Adrenal gland (tissue), 19 donors: ENCODE measurements at places on chromosomes 13 and 19. TPM values are rescaled to one million over a fixed set of nuclear protein-coding genes. Genes with fewer than 3 reads are reported as not detected.
A peak's percentile ranks its signal among the peaks of the same experiment; 100 is the strongest.

DNA sequence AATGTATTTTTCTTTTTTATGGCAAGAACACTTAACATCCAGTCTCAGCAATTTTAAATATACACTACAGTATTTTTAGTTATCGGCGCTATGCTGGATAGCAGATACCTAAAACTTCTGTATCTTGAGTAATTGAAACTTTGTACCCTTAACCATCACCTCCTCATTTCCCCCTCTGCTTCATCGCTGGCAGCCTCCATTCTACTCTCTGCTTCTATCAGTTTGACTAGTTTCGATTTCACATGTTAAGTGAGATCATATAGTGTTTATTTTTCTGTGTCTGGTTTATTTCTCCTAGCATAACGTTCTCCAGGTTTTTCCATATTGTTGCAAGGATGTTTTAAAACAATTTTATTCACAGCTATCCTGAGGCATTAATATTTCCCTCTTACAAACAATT lies 340.8 kb upstream of the SLC10A2 start:
- no peak overlapping the region for H3K27ac ChIP-seq
- no peak for DNase-seq
- no peak overlapping the region for H3K4me3 ChIP-seq
- no peaks in the 10 kb centered on the region for H3K27me3 ChIP-seq
- H3K4me1 ChIP-seq, result no peaks in the 10 kb centered on the region

- peaks cover 26% of the 10 kb centered on the region for H3K4me1 ChIP-seq
- DNase-seq, result no peak
- H3K4me3 ChIP-seq, result peak overlapping the region; percentile 73
- H3K36me3 ChIP-seq, result no peaks in the 10 kb centered on the region
- H3K27ac ChIP-seq, result peak overlapping the region; percentile 97
Observed at GRCh38 chr19:41363371-41363752, 587 bp downstream of the B9D2 start.

DNA sequence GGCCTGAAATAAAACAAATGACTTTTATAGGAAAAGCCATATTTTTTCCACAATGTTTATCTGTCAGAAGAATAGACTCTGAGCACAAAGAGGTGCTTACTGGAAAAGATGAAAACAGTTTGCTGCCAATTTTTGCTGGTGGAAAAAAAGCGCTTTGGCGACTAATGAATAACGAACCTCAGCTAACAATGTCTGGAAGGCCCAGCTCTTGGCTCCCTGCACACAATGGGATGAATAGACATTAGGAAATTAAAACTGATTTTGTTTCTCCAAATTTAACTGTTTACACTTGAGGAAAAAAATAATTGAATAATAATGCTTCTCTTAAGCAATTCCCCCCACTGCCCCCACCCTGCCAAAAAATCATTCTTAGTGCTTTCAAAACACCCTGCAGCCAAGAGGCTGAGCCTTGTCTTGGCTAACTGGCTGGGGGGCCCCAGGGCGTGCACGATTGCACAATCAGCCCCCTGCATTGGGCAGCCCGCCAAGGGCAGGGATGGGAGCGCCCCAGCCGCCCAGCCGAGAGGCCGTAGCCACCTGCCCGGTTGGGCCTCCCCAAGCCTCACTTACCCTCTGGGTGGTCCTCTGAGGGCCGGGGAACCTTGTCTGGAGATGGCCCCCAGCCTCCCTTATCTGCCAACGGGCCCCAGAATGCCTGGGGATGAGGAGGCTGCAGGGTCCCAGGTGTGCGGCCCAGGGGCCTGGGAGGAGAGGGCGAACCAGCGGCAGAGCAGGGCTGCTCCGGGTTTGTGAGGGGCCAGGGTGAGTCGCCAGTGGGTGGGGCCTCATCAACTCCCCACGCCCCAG lies 16.8 kb downstream of the CEBPG start:
- DNase-seq, result no peak
- H3K36me3 ChIP-seq, result peaks cover 13% of the 10 kb centered on the region
- peaks cover 16% of the 10 kb centered on the region for H3K4me1 ChIP-seq

DNA sequence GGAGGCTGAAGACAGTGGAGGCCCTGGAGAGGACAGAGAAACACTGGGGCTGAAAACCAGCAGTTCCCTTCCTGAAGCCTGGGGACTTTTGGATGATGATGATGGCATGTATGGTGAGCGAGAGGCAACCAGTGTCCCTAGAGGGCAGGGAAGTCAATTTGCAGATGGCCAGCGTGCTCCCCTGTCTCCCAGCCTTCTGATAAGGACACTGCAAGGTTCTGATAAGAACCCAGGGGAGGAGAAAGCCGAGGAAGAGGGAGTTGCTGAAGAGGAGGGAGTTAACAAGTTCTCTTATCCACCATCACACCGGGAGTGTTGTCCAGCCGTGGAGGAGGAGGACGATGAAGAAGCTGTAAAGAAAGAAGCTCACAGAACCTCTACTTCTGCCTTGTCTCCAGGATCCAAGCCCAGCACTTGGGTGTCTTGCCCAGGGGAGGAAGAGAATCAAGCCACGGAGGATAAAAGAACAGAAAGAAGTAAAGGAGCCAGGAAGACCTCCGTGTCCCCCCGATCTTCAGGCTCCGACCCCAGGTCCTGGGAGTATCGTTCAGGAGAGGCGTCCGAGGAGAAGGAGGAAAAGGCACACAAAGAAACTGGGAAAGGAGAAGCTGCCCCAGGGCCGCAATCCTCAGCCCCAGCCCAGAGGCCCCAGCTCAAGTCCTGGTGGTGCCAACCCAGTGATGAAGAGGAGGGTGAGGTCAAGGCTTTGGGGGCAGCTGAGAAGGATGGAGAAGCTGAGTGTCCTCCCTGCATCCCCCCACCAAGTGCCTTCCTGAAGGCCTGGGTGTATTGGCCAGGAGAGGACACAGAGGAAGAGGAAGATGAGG lies 1.5 kb downstream of the PPP1R15A start:
- no peak for DNase-seq
- H3K36me3 ChIP-seq, result no peaks in the 10 kb centered on the region
- H3K27ac ChIP-seq, result peak overlapping the region; percentile 99

DNA sequence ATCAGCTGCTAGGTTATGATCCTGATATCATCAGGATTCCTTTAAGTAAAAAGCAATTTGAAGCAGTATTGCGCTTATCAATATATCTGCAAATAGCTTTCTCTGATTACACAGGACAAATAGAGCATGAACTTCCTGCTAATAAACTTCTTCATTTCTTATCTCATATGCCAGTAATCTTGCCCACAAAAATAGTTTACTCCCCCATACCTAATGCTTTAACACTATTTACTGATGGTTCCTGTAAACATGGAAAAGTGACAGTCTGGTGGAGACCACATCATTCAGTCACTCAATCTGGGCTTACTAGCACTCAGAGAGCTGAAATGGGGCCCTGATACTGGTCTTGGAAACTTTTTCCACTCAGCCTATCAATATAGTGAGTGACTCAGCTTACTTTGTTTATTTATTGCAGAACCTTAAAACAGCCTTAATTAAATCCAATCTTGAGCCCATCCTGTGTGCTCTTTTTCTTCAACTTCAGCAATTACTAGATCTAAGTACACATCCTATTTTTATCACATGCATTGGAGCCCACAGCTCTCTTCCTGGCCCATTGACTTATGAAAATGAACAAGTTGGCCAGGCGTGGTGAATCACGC lies 1464.3 kb downstream of the UQCRFS1 start:
- no peaks in the 10 kb centered on the region for H3K36me3 ChIP-seq
- DNase-seq, result no peak
- no peaks in the 10 kb centered on the region for H3K27me3 ChIP-seq
- peaks cover 3% of the 10 kb centered on the region for H3K4me1 ChIP-seq

DNA sequence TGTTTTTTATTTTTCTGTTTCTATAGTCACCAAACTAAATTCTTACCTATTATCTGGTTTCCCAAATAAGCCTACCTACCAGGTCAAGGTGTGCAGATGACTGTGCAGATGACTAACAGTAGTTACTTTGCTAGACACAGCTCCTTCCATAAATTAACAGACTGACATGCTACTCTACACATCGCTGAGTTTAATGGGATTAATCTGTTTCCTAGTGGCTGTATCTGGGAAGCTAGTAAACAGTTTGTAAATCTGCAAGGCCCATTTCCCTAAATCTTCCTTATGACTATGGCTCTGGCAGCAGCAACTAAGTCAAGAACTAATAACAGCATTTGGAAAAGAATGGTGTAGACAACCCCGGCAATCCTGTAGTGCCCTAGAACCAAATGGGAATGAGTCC lies 27.9 kb downstream of the MIPEP start:
- no peak overlapping the region for H3K27ac ChIP-seq
- H3K4me3 ChIP-seq, result no peak overlapping the region
- no peak for DNase-seq
- no peaks in the 10 kb centered on the region for H3K27me3 ChIP-seq

DNA sequence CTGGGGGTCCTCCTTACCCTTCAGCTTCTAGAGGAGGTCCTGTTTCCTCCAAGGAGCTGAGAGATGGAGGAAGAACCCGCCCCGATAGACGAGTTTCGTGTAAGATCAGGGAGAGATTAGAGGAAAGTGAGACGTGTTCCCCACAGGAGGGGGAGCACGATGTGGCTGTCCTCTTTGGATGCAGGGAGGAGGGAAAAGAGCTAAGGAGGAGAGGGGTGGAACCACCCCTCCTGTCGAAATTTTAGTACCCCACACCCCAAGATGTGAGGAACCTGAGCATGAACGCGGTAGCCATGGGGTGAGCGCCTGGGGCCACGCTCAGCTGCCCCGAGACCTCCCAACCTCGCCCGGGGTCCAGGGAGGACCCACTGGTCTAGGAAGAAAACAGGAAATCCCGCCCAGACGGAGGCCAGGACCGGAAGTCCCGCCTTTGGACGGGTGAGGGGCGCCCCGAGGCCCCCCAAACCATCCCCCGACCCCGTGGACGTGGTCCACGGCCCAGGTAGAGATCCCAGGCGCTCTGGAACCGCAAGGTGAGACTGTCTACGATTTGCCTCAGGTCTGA lies 1.2 kb downstream of the AKT1S1 start:
- peak; percentile 76 for DNase-seq
- peaks cover 31% of the 10 kb centered on the region for H3K4me1 ChIP-seq
- H3K27me3 ChIP-seq, result no peaks in the 10 kb centered on the region
- peak overlapping the region; percentile 86 for H3K4me3 ChIP-seq

DNA sequence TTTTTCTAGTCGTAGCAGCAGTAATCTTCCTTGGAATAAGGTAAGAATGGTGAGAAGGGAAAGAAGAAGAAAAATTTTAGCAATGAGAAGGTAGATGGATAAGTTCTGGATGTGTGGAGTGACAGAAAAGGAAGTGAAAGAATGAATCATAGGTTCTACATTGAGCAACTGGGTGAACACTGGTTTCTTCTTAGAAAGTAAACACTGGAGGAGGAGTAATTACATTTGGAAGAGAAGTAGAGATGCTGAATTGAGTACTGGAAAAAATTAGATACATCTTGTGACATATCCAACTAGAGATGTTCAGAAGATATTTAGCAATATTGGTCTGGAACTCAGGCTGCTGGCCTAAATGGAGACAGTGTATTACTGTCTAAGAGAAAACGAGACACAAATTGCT lies 148.5 kb downstream of the GPC5 start:
- H3K27me3 ChIP-seq, result no peaks in the 10 kb centered on the region
- H3K4me3 ChIP-seq, result no peak overlapping the region
- no peak for DNase-seq
- H3K27ac ChIP-seq, result no peak overlapping the region

Gene GSX1
- total RNA-seq, result not detected

Gene ZNF723
- not detected for total RNA-seq
